ENCODE measurements at places on chromosomes 5 and 9.

- DNase-seq, result no peak
Measured at GRCh38 chr5:164020116-164020515, 514.7 kb downstream of the MAT2B start.

DNA sequence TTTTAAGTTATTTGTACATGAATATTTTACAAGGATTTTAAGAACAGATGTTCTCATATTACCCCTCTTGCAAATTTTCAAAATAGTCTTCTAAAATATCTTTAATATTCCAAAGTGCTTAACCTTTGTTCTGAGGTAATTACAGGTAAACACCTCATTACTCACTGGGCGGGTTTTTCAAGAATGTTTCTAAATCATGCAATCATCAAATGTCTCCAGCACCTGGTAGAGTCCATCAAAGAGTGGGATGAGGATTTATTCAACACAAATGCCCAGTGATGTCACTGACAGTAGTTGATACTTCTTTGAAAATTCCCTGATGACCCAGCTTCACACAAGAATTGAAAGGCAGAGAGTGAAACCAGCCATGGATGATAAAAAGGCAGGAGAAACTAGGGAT lies 114.4 kb downstream of the SEC61B start:
- DNase-seq, result peak; percentile 8

DNA sequence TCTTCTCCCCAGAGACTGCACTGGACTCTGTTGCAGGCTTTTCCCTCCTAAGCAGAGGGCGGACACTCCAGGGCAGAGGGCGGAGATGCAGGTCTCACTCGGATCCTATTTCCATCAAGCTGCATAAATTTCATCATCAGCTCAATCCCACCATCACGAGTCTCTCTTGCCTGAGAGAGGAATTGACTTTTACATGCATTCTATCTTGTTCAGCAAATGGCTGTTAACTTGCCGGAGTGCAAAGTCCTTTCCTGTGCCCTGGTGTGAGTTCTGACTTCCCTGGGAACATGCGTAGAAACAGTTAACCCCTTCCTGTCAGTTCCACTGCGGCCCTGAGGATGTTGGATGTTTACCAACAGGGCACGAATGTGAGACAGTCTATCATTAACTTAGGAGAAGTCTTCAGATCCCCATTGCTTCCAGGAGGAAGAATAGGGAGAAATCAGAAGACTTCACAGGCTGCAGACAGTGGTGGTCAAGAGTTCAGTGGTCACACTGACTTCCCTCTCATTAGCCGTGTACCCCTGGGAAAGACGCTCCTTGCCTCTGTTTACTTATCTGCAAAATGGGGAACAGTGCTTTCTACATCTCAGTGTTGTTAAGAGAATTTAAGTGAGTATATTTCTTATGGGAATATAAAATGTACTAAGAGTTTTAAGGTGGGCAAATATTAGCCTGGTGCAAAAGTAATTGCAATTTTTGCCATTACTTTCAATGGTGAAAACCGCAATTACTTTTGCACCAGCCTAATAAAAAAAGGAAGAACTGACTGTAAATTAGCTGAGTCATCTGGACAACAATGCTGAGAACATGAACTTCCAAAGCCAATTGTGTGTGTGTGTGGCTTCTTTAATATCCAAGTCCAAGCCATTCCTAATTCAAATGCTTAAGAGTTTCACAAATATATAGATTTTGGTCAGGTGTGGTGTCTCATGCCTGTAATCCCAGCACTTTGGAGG lies 248.0 kb downstream of the DRD1 start:
- no peak for DNase-seq

- no peak for DNase-seq
Measured at GRCh38 chr5:34490506-34491250, 165.4 kb upstream of the RAI14 start.

DNA sequence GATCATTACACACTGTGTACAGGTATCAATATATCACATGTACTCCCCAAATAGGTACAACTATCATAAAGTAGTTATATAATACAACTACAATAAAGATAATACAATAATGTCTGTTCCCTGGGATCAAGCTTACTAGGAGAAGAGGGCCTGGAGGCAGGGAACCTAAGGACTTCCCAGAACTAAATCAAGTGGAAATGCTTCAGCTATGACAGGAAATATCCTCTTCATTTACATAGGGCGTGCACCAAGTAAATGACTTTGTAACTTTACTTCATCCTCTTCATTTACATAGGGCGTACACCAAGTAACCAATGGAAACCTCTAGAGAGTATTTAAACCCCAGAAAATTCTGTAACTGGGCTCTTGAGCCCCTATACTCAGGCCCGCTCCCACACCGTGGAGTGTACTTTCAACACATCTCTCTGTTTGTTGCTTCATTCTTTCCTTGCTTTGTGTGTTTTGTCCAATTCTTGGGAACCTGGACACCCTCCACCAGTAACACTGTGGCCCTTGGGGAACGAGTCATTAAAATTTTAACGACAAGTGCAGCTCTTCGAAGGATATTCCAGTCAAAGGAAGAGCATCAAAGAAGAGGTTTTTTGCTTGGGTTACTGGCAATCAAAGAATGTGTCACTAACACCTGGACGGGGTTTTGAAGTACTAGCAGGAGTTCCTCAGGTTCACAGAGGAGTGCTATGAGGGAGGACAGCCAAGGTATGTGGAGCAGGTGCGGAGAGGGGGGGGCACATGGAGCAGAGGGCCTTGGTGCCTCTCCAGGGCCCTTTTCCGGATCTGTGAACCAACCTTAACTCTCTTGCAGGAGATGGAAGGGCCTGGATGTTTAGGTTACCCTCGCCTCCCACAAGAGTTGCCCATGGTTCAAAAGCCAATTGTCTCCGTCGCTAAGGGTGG lies 106.6 kb upstream of the DAP start:
- DNase-seq, result no peak

GRCh38 chr9:22682536-22682935 lies 235.9 kb downstream of the DMRTA1 start:
- DNase-seq, result no peak

- no peak for DNase-seq
Measured at GRCh38 chr9:88502552-88503034, 32.4 kb upstream of the NXNL2 start.

DNA sequence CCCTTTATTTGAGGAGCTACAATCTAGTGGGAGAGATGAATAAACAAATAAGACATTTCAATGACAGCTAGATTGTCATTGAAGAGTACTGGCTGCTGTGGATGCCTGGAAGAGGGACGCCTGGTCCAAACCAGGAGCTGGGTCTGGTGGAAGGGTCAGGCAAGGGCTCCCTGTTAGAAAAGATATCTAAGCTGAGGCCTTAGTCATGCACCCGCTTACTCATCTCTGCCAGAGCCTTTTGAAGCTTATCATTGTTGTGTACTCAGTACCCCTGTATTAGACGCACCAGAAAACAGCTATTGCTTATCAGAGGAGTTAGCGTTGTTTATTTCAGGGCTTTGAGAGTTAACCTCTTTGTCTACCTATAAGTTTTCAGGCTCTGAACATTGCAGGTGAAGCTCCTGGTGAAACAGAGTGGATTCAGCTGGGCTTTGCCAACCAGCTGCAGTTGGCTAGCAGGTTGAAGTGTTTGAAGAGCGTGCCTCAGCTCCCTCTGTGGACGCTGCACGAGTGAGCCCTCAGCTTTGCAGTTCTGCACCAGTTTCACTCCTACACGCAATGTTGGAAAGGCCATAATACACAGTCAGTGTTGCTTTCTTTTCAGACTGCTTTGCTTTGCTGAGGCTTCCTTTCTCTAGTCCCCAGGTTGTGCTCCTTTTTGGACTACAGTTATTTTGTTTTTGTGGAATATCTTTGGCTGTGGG lies 5.6 kb upstream of the GPR151 start:
- DNase-seq, result no peak

- DNase-seq, result no peak
Measured at GRCh38 chr5:80072103-80073073, 37.2 kb downstream of the THBS4 start.

DNA sequence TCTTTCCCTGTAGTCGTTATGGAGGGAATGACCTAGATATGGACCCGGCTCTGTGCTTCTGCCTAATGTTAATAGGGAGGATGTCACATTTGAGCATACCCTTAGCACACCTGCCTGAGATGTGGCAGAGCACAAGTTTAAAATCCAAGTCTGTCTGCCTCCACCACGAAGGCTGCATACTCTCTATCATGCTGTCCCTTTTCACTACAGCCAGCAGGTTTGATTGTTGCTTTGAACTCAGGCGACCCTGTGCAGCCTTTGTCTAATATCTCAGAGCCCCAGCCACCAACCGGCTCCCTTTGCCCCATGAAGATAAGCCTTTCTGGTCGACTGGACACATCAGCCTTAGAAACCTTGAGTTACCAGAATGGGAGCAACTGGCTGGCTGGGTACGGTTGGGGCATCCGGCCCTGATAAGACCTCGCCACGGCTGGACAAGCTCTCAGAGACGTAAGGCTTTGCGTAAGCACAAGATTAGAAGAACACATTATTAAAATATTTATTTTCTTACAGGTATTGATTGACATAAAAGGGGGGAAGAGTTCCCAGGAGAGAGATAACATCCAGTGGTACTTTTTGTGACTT lies 222.0 kb upstream of the TRIM32 start:
- DNase-seq, result no peak

DNA sequence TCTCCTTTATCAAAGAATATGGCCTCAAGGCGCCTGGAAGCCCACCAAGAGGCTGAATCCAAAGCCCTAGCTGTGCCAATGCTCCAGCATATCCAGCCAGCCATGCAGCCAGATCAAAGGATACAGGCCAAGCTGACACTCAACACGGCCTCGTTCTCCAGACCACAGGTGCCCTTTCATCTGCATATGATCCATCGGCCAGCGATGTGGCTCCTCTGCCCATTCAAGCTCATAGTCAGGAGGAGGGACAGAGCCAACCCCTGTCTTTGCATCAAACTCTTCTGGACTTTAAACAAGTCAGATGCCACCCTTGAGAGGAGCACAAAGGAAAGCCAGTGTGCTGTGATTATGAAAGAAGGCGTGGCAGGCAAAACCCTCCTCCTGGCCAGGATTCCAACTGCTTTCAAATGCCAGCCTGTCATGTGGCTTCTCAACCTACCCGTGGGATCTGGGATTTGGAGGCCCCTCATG lies 42.5 kb downstream of the ADAM19 start:
- DNase-seq, result no peak

DNA sequence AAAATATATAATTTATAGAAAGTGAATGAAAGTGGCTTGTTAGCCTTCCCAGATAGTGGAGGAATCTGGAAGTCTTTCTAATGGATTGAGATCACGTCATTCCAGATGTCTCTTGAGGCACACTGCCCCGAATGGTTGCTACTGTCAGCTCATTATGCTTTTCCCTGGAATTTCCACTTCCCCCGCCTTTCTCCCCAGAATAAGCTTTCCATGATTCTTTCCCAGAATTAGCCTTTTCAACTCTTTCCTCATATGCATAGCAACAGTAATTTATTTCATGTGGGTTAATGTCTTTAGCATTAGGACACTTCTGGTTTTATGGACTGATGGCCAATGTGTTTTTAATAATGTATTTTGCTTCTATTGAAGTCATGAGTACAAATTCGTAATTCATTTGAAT lies 81.5 kb downstream of the PALM2AKAP2 start:
- DNase-seq, result no peak

DNA sequence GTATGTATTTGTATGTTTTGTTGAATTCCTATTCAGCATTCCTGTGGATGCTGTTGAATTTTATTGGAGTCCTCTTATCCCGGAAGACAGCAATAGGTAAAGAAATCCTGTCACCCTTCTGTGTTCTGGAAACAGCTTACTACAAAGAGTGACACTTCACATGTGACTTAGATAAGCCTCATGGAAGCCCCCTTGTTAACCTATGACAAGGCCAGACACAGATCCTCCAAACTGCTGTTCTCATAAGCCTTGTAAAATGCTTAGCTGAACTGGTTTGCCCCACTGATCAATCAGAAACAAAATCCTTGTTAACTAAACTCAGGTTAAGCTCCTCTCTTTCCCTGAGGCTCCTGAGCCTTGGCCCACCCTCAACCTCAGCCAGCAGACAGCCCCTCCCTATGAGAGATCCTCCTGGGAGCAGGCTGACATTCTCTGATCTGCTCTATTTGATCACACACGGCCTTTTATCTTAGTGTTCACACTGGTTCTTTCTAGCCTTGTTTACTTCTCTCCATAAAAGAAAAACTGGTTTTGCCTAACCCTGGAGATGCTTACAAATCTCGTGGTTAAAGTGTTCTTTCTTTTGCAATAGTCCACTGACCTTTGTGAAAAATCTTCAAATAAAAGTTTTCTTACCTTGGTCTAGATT lies 29.4 kb upstream of the ATP6V1G1 start:
- no peak for DNase-seq

DNA sequence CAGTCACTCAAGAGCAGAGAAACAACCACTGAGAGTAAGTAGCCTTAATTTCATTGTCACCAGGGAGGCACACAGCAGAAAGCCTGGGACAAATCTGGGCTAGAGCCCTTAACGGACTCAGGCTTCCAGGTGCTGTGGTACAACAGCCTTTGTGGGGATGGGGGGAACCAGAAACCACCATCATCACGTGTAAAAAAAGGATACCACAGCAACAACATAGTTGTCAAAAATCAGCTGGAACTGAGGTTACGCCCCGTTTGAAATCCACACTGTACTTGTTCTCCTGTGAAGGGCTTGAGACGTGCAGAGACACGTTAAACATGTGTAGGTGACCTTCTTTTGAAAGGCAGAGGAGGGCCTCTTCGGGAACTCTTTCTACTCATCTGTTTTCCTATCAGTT lies 16.6 kb upstream of the PLPP1 start:
- no peak for DNase-seq

- peak; percentile 30 for DNase-seq
Measured at GRCh38 chr5:446883-447263, 3.9 kb downstream of the EXOC3 start.

- no peak for DNase-seq
Measured at GRCh38 chr5:158051036-158051435, 192.1 kb upstream of the CLINT1 start.

GRCh38 chr5:31911291-31912265 lies 262.5 kb downstream of the GOLPH3 start:
- no peak for DNase-seq

DNA sequence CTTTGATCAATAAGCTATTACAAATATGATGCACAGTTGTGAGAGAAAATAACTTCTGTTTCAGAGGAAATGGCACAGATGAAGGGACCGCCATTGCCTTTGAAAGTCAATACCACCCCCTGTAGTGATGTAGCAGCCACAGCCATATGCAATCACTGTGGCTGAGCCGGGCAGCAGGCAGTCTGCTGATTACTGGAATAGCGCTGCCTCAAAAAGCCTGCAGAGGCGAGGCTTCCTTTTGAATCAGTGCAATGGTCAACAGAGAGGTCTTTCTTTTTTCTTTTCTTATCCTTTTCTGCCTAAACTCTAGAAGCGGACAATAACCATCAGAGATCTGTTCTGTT lies 265.1 kb upstream of the TAS2R1 start:
- DNase-seq, result no peak

DNA sequence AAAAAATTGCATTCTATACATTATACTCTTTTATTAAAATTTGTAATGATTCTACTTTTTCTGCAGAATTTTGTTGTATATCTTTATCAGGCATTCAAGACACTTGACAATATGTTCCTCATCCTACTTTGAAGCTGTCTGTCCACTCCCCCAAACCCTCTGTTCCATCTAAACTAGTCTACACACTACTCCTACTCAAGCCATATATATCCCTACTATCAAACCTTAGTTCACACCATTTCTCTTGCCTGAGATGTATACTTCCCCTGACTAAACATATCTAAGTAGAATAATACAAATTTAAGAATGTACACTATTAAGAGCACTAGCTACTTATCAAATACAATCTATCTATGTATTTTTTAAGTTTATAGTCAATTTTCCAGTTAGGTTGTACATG lies 107.1 kb upstream of the FTMT start:
- no peak for DNase-seq

GRCh38 chr5:151493665-151494064 lies 46.3 kb downstream of the SLC36A1 start:
- DNase-seq, result no peak

Data from NCI-H1417 treated with DMSO at 0.1 percent for 48 hours (cell line).